Stimulated activated CD4-positive, alpha-beta T cell treated with anti-CD3 and anti-CD28 coated beads, Interleukin-12 subunit alpha, Interleukin-12 subunit beta, amount 100 ng/mL, for 24 hours (primary cell): ENCODE measurements at places on chromosomes 7 and 10.

GRCh38 chr7:29372351-29373090 is 177.9 kb downstream of the CHN2 start:
- DNase-seq, result no peak

DNA sequence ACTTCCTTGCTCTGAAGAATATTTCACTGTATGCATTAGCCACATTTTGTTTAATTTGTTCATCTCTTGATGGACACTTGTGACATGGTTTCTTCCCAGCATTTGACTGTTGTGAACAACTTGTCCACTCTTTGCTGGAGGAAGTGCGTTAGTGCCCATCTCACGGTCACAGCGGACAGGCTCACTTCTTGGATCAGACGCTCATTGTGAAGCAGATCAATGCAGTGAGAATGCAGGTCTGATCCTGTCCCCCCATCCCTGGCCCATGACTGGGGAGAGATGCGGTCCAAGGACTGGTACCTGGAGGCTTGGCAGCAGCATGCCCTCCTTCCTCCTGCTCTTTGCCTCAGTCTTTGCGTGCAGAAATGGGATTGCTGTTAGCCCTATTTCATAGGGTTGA is 41.5 kb downstream of the DOCK1 start:
- DNase-seq, result no peak

- DNase-seq, result no peak
Observed at GRCh38 chr7:94368371-94368791, 26.3 kb upstream of the COL1A2 start.

DNA sequence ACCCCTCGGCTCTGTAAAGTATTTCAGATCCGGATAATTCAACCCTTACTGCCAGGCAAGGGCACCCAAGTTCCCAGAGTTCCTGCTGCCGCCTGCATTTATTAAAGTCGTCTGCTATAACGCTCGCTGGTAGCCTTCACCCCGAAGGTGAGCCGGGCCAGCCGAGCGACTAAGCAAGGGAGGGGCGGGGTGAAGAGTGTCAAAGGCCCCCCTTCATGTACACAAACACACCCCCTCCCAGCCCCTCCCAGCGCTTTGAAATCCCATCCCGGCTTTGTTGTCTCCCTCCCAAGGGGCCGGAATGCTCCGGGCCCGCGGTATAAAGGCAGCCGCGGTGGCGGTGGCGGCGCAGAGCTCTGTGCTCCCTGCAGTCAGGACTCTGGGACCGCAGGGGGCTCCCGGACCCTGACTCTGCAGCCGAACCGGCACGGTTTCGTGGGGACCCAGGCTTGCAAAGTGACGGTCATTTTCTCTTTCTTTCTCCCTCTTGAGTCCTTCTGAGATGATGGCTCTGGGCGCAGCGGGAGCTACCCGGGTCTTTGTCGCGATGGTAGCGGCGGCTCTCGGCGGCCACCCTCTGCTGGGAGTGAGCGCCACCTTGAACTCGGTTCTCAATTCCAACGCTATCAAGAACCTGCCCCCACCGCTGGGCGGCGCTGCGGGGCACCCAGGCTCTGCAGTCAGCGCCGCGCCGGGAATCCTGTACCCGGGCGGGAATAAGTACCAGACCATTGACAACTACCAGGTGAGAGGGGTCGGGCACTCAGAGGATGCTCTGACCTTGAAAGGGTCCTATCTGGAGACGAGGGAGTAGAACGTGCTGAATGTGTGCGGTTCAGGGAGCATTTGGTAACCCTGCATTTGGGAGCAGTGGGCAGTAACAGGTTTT is at the start of gene DKK1:
TSS of gene DKK1 (plus strand) at position 349 of the 889 bp plus-strand sequence. CDS start at position 503, 154 bp downstream.
- no peak for DNase-seq

- no peak for DNase-seq
Observed at GRCh38 chr7:145398758-145399157, 562.9 kb upstream of the TPK1 start.

DNA sequence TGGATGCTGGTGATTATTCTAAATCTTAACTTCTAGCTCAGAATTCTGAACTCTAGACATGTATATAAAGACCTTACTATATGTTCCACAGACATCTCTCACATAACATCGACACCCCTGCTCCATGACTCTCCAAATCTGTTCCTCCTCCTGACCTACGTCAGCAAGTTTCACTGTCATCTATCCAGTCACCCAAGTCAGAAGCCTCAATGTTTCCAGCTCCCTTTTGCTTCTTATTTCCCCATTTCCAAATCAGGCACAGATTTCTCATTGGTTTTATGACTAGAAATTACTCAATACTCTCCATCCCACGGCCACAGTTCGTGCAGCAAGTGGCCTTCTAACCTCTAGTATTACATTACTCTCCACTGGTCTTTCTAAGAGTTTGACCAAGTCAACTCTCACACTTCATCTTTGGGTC is 28.5 kb downstream of the EPC1 start:
- DNase-seq, result no peak

DNA sequence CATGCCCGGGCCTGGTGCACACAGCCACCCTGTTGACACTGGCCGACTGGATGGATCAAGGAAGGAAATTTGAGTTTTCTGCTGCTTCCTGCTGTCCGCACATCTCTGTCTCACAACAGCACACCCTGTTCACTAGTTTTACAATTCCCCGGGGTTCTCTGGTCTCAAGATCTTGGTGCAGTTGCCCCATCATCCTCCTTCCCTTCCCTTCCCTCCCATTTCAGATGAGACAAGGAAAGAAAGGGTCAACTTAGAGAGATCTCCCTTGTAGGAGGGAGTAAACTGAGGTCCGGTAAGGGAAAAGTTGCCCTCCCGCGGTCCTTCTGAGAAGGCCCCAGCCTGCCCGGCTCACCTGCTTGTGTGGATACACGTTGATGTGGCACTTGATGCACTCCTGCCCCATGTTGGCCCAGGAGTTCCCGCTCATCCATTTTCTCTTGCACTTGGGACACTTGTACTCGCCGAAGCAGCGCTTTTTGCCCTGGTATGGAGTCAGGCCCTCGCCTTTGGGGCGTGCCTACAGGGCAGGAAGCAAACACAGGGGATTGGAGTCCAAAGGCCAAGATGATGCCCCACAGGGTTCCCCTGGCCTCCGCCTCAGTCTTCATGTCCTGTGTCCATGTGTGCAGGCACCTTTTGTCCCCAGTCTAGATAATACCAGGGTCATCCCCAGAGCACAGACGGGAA is 46.8 kb downstream of the PPIF start:
- no peak for DNase-seq

DNA sequence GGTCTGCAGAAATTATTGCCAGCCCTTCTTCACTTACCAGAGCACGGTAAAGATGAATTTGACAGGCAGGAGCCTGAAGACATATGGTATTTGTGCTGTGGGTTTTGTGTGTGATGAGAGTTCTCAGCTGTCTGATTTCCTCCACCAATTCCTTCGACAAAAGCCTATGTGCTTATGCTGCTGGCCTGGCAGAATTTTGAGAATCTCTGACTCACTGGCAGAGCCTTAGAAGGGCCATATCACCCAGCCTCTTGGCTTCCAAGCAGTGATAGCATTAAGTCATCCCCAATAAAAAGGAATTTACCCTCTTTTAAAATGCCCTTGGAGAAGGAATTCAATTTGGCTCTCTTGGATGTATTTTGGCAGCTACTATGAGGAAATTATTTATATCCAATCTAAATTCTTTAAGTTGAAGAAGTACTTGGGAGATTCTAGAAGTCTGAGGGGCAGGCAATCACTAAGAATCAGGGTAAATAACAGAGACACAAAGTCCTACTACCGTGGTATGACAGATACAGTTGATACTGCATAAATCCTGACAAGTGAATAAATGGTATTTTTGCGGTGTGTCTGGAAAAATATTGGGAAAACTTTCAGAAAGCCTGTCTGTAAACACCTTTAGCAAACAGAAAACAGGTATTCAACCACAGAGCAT is 68.6 kb upstream of the EFCAB10 start:
- no peak for DNase-seq

DNA sequence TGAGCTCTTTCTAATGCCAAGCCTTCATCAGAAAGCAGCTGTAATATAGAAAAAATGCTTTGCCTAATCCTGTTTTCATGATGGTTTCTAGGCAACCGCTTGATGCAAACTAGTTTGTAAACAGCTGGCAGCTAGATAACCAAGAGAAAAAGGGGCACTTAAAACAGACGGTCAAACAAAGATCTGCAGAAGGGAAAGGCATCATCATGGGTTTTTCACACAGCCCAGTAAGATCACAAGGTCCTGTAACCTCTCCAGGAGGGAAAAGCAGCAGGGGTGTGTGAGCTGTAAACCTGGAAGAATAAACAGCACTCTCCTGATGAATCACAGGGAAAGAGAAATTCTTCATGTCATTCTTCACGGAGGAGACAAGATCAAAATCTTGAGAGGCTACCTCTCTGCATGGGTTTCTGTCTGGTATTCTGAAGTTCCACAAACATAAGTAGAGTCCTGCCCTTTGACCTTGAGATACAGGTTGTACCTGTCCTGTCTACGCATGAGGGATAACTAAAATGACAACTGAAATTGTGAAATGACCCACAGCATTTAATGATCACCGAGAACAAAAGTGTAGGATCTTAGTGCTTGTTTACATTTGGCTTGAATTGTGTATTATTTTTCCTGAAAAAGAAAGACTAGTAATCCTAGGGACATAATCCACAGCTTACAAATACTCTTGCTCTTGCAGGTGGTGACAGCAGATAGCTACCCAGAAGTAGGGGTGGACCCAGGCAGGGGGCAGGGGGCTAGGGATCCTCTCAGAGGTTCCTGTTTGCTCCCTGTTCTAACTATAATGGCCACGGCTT is 48.0 kb downstream of the CREB3L2 start:
- no peak for DNase-seq

GRCh38 chr7:22269963-22270362 is 87.0 kb downstream of the RAPGEF5 start:
- no peak for DNase-seq

GRCh38 chr10:5970066-5970465 is 7.3 kb downstream of the IL15RA start:
- no peak for DNase-seq

DNA sequence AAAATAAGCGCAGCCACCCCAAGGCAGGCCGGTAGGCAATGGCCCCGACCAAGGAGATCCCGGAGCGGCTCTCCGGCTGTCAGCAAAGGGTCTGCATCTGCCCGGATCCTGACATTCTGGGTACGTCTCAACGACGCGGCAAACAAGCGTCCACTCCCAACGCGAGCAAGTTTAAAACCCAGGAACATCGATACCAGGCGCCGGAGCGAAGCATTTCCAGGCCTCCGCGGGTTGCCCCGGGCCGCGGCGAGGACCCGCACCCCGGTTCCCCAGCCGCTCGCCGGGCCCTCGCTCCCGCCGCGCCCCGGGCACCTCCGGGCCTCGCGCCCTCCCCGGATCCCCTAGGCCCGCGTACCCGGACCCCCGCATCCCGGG is 453 bp downstream of the URGCP start:
- DNase-seq, result peak; percentile 11

GRCh38 chr10:128695931-128696330 is 569.7 kb upstream of the MKI67 start:
- DNase-seq, result no peak

DNA sequence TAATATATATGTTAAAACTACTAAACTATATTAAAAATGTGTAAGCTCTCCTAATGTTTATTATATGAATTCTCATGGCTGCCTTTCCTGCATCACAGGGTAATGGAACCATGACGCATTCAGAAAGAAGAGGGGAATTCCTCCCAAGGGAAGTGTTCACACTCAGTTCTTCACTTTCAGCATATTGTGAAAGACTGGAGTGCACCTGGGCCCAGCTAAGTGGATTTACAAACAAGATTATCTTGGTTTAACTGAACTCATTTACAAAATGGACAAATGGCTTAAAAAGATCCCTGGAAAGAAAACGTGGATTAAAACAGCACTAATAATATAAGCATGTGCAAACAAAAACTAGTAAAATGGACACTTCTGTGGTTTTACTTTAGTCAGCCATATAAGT is 149.8 kb downstream of the DOCK4 start:
- no peak for DNase-seq

- DNase-seq, result no peak
Observed at GRCh38 chr7:77473229-77474005, 57.3 kb upstream of the GSAP start.

- DNase-seq, result no peak
Observed at GRCh38 chr7:101154693-101155102, 422 bp downstream of the AP1S1 start.

- no peak for DNase-seq
Observed at GRCh38 chr7:139585042-139585441, 61.6 kb downstream of the CLEC2L start.

DNA sequence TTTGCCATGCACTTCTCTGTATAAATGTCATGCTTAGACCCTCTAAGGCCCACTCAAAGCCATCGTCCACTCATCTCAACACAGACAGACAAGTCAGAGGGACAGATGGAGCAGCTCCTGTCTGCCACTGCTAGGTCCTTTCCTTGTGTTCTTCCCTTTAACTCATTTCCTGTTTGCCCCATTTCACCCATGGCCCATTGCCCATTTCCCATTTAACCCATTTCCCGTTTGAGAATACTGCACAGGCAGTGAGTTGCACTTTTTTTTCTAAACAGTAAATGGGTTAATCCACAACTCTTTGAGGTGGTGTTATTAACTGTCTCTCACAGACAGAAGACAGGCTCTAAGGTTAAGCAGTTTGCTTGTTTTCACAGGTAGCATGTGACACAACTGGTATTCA is 179.3 kb downstream of the NPSR1 start:
- no peak for DNase-seq

GRCh38 chr10:7969623-7970022 is 84.9 kb upstream of the GATA3 start:
- no peak for DNase-seq

DNA sequence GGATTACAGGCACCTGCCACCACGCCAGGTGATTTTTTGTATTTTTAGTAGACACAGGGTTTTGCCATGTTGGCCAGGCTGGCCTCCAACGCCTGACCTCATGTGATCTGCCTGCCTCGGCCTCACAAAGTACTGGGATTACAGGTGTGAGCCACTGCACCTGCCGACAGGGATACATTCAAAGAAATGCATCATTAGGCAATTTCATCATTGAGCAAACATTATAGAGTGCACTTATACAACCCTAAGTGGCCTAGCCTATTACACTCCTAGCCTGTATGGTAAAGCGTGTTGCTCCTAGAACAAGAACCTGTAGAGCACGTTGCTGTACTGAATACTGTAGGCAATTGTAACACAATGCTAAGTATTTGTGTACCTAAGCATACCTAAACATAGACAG is 350.3 kb downstream of the GALNT17 start:
- no peak for DNase-seq

DNA sequence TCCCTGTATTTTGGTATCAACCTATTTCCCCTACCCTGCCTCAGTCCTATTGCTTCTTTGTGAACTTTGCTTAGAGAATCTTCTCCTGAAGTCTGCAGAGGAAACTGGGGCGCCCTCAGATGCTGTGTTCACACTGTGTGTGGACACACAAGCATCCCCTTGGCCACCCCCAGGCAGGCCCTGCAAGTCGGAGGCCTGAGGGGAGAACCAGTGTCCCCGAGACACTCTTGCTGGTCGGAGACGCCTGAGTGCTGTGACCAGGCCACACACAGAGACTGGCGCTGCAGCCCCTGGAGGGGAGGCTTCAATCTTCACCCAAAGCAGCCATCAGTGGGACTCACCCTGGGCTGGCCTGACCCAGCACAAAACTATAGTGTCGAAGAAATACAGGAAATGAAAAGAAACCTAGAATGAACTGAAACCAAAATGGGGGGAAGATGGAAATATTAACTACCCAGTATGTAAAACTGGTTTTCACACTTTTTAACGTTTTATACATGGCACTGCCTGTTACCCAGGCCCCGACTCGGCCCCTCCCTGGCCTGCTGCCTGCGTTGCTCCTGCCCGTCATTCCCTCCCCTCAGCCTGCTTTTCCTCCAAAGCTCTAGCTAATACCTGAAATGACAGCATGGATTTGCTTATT is 48.4 kb upstream of the FAM20C start:
- no peak for DNase-seq

GRCh38 chr10:99520847-99521764 is 11.6 kb upstream of the NKX2-3 start:
- no peak for DNase-seq
